Hematopoietic multipotent progenitor cell treated with erythropoietin and hydrocortisone succinate and interleukin-3 and kit ligand, for 8 days (in vitro differentiated cells): ENCODE measurements at places on chromosomes 7 and 10.

DNA sequence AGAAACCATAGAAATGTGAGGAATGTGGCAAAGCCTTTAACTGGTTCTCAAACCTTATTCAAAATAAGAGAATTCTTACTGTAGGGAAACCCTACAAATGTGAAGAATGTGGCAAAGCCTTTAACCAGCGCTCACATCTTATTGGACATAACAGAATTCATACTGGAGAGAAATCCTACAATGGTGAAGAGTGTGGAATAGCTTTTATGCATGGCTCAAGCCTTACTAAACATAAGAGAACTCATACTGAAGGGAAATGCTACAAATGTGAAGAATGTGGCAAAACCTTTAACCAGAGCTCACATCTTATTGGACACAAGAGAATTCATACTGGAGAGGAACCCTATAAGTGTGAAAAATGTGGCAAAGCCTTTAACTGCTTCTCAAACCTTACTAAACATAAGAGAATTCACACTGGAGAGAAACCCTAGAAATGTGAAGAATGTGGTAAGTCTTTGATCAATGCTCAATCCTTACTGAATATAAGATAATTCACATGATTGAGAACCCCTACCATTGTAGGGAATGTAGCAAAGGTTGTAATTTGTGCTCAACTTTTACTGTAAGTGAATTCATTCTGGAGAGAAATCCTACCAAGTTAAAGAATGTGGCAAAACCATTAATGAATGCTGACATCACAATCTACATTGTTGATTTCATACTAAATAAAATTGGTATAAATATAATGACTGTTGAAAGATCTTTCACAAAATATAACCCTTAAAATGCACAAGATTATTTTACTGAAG, 142.5 kb upstream of the ZNF479 start:
- DNase-seq, result no peak

DNA sequence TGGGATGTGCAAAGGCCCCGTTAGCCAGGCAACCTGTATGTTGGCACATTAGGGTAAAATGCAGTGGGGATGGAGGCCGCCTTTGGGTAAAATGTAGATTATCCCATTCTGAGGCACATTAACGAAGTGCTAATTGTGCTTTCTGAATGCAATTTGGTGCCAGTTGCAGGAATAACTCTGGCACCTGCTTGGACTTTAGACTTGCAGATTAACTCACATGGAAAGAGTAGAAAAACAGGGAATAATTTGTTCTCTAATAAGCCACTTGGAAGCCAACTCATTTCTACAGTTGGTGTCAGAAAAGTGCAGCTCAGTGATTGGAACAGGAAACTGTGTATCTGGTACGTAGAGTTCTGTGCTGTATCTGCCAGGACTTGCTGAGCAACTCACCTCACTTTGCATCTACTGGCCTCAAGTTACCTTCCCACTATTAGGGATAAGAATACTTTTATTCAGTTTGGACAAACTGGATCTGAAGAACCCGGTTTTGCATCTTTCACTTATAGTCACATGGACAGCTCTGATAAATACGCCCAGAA, 377.4 kb upstream of the PODXL start:
- no peak for DNase-seq

GRCh38 chr10:28822719-28823464, 145.6 kb downstream of the BAMBI start:
- DNase-seq, result no peak

- no peak for DNase-seq
Measured at GRCh38 chr7:74063223-74063641, 20.4 kb upstream of the LIMK1 start.

DNA sequence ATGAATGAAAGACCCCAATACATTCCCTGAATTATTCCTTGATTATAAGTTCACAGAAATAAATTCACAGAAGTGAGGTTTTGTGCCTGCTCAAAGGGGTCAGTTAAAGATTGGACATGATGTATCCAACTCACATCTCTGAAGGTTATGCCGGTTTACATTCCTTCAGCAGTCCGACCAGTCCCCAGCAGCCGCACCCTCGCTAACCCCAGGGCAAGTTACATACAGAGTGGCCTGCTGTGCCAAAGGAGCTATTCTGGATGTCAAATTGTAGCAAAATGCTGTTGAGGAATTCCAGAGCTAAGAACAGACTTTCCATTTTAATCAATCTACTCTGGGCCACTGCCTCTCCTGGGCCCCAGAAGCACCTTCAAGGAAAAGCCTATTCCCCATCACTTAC, 20.3 kb downstream of the PSAP start:
- no peak for DNase-seq

DNA sequence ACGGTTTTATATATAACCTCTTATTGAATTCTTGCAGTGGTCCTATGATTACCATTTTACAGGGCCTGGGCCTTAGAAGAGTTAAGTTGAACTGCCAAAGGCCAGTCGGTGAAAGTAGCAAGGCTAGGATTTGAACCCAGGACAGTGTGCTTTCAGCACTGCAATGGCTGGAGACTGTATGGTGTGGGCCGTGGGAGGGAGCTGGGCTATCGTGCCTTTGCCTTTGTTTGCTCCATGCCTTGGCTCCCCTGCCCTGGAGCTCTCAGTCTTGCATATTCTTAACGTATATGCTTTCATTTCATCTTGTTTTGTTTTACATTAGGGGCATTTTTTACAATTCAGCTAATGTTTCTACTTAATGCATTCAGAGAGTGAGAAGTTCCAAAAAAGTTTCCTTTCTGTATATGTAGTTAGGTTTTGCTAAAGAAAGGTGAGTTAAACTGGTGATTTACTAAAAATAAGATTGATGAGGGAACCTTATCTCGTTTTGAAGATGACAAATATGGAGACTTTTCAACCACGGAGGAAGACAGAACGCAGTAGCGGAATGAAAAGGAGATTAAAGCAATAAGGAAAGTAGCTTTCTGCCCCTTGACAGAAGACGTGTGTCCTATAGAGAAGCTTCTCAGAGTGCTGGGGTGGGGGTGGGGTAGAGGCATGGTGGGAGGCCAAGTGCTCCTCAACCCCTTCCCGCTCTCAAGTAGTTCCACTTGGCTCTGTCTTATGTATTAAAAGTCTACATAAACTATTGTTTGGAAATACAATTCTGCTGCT, 82.5 kb downstream of the RTKN2 start:
- DNase-seq, result no peak

DNA sequence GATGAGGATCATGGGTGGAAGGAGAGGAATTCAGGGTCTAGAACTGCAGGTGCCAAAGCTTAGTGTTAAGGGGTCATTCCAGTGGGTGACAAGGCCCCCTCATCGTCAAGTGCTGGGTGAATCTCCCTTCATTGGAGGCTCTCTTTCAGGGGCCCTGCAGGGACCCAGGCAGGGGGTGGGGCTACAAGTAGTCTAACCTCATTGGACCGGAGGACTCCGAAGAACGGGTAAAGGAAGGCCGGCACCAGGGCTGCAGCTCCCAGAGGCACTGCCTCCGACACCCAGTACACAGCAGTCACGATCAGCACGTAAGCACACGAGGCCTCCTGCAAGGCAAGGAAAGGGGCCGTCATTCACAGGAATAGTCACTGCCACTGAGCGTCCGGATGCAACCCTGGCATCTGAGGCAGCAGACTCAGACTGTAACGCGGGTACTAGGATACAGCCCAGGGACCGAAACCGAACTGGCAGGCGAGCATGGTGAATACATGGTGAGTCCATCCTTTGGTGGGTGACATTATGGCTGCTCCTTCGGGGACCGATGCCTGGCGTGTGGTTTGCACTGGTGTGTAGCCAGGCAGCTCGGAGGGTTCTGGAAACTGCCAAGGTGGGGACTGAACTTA, 6.7 kb downstream of the SLC13A4 start:
- no peak for DNase-seq

DNA sequence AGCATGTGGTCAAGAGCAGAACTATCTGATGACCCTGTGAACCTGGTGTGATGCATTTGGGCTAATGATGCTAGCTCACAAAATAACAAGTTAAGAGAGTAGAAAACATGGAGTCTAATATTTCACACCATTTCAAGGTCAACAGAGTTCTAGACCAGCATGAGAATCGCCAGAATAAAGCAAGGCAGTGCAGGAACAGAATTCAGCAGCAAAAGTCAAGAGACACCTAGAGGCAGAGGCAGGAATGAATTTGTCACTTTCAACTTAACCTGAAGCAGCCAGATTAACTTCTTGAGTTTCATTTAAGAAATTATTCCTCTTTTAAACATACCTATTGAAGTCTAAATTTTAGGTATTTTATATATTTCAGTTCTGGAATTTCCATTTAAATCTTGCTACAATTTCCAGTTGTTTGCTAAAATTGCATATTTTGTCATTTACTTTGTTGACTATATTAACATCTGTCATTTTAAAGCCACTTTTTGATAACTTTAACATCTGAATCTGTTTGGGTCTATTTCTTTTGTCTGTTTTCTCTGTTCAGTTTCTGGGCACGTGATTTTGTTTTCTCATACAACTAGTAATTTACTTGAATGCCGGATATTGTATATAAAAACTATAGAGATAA, 44.2 kb upstream of the PRSS58 start:
- DNase-seq, result peak; percentile 20

- DNase-seq, result no peak
Measured at GRCh38 chr7:99219985-99220384, 12.1 kb upstream of the KPNA7 start.

- DNase-seq, result no peak
Measured at GRCh38 chr7:134690016-134690415, 43.4 kb downstream of the BPGM start.

DNA sequence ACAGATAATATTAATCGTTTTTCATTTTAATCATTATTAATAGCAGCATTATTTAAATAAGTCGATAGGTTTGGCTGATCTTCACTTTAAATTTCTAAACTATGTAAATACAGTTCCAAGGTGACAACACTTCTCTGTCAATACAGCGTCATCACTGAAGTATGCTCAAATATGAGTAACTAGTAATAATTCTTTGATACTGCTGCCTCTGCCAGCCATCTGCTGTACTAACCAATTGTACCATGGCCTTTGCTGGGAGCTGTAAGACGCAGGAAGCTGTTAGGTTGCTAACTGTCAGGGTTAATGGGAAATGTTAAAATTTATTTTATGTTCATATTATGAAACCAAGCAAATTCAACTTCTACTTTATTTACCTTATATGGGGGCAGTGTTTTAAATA, 1650.5 kb upstream of the LRRTM3 start:
- no peak for DNase-seq

DNA sequence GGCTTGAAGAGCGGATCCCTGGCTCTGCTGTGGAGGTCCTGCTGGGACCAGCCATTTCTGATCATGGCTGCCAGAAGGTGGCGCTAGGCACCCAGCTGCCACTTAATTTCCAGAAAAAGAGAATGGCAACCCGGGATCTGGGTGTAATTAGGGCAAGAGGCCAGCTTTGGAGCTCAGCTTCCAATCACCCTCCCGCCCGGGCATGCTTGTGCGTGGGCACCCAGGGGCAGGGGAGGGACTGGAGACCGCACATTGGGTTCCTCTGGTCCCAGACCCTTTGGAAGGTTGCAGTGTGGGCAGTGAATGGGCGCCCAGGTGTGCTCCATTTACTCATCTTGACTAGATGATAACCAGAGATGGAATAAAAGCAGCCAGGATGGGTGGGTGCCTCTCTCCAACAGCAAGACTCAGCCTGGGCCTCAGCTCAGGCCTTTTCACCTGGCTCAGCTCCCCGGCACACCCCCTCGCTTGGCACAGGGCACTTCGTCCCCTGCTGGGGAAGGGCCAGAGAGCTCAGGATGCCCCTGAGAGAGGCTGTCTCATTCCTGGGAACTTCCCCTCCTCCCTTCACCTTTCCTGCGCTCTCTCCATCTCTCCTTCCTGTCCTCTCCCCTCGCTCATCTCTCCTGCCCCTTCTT, 14.7 kb downstream of the FAM241B start:
- DNase-seq, result peak; percentile 48

GRCh38 chr7:29988424-29989256, 961 bp downstream of the SCRN1 start:
- DNase-seq, result peak; percentile 58

DNA sequence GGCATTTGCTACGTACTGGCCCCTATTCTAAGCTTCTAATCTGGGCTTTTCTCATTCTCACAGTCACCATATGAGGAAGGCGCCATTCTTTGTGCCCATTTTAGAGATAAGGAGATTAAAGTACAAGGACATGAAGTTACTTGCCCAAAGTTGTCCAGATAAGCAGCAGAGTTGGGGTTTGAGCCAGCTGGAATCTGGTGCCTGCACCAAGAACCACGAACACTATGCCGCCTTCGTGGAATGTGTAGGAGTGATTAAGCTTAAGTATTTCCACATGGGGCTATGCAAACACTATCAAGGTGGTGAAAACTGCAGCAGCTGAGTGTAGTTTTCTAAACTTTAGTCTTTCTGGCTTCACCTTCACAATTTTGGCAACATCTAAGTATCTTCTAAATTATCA, 342.7 kb upstream of the ETV1 start:
- peak; percentile 43 for DNase-seq

DNA sequence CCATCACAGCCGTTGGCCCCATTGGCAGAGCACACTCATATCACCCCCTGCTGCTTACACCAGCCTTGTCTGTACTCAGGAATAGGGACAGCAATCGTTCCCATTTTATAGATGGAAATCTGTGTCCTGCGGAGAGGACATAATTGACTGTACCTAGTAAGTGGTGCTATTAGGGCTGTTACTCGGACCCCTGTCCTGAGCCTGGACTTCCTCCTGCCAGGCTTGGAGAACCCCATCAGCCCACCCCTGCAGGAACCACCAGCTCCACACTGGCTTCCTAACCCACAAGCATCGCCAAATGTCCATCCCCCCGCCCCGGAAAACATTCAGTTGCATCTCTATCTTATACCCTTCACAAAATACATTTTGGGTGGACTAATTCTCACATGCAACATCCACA, 139.8 kb upstream of the RET start:
- DNase-seq, result no peak

DNA sequence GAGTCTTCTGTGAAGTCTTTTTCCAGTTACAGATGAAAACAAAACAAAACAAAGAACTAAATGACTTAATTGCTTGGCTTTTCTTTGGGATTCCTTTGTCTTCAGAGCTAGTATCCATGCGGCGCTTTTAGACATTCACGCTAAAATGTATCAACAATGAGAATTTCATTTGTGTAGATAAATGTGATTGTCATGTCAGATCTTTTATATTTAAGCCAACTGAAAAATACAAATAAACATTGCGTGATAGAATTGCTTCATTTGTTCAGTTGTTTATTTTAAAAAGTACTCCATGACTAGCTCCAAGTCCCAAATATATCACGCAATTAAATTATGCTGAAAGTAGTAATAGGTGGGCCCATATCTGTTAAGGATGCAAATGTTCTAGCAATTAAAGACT, 7.9 kb upstream of the ADRB1 start:
- no peak for DNase-seq

GRCh38 chr7:3097734-3098133, 54.1 kb upstream of the CARD11 start:
- DNase-seq, result no peak
